ENCODE measurements at places on chromosomes 5 and 9. TPM values are rescaled to one million over a fixed set of nuclear protein-coding genes. Genes with fewer than 3 reads are reported as not detected.
A peak's percentile ranks its signal among the peaks of the same experiment; 100 is the strongest.

DNA sequence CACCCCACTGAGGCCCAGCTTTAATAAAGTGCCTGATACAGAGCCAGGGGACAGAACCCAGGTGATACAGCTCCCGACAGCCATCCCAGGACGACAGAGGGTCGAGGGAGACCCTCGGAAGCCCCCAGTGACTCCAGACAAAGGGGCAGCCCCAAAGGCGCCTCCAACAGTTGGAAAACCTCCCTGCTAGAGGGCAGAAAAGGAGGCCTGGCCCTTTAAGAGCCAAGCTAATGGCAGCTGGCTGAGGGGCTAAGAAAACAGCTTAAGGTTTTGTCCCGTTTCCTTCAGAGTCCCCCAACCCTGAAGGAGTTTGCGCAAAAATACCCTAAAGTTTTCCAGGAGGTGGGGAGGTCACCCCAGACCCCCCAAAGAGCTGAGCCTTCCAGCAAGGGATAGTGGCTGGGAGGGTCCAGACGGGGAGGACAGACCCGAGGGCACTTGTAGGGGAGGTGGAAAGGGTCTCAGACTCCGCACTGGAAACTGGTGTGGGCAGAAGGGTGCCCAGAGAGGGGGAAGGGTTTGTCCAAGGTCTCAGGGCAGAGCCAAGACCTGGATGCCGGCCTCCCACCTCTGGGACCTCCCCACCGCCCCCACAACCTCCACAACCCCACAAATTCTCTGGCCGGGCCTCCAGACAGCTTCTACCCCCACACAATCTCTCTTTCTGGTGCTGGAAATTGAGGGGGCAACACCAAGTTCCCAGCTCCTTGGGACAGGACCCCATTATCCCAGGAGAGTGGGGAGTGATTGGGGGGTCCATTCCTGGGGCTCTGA lies 8.2 kb upstream of the AK1 start:
- no peak for DNase-seq
- H3K4me1 ChIP-seq = peaks cover 32% of the 10 kb centered on the region
- no peak overlapping the region for H3K4me3 ChIP-seq
- H3K27me3 ChIP-seq = no peaks in the 10 kb centered on the region
- peaks cover 56% of the 10 kb centered on the region for H3K36me3 ChIP-seq

- H3K4me3 ChIP-seq = peak overlapping the region; percentile 20
- peaks cover 6% of the 10 kb centered on the region for H3K4me1 ChIP-seq
- H3K27me3 ChIP-seq = peaks cover 34% of the 10 kb centered on the region
Measured at GRCh38 chr5:11903614-11904264, 507 bp downstream of the CTNND2 start.

- H3K27ac ChIP-seq = no peak overlapping the region
- H3K36me3 ChIP-seq = peaks cover 32% of the 10 kb centered on the region
- no peaks in the 10 kb centered on the region for H3K27me3 ChIP-seq
Measured at GRCh38 chr5:171413153-171413910, 6.1 kb upstream of the FGF18 start.

DNA sequence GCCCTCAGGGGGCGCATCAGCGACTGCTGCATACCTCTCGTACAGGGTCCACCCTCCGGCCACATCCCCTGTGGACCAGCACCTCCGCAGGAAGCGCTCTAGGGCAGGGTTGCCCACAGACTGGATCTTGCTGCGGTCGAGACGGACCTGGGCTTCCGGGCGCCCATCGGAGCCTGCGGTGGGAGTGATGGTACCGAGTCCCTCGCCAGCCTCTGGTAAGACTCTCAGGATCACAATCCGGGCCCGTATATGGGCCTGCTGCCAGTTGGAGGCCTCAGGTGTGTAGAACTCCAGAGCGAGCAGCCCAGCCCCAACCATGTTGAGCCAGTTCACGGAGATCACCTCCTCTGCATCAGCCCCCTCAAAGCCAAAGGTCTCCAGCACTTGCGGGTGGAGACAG lies 323.0 kb downstream of the ANXA1 start:
- no peaks in the 10 kb centered on the region for H3K27me3 ChIP-seq
- H3K27ac ChIP-seq = no peak overlapping the region
- no peak for DNase-seq
- H3K4me1 ChIP-seq = no peaks in the 10 kb centered on the region

DNA sequence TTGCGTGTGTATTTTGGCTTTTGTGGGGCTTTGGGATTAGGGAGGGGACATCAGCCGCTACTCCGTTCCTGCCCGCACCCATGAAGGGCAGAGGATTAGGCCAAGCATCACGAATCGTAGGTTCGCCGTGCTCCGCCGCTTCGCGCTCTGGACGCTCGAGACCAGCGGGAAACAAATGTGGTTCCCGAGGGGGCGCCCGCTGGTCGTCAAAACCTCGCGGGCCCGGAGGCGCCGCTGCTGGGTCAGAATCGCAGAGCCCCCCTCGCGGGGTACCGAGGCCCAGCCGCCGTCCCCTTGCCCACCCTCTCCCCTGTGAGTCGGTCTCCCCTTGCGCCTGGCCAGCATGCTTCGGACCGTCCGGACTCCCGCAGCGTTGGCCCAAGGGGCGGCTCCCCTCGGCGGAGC lies 2.3 kb upstream of the PAX5 start:
- peaks cover 36% of the 10 kb centered on the region for H3K4me1 ChIP-seq
- no peak overlapping the region for H3K27ac ChIP-seq
- H3K27me3 ChIP-seq = peaks cover 94% of the 10 kb centered on the region

DNA sequence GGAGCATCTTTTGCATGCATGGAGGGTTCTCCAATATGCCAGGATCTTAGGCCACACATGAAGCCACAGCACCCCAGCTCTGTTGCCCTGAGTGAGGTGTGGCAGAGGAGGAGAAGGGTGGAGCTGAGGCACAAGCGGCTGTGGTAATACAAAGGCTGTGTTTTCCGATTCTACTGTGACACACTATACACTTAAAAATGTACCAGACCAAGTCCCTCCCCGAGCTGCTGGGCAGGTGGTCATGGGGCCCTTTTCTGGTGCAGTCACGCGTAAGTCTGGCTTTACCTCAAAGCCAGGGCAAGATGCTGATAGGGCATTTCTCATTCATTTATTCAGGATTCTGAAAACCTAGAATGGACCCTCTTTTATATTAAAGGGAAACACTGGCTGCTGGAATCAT lies 3.7 kb downstream of the ADGRV1 start:
- H3K4me3 ChIP-seq = no peak overlapping the region
- H3K27me3 ChIP-seq = peaks cover 18% of the 10 kb centered on the region
- no peaks in the 10 kb centered on the region for H3K36me3 ChIP-seq
- H3K27ac ChIP-seq = no peak overlapping the region

DNA sequence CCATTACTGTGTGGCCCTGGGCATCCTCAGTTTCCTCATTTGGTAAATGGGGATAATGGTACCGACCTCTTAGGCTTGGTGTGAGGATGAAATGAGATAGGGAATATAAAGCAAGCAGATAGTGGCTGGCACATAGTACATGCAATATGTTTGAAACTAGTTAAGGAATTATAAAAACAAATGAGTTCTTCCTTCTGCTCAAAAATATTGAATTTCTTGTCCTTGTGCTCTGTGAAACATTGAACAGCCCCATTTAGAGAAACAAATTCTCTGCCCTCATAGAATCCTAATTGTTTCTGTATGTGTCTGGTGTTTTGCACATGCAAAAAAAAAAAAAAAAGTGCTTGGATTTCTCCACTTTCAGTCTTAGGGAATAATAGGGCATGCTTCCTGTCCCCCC lies 39.7 kb downstream of the PTCD2 start:
- peaks cover 28% of the 10 kb centered on the region for H3K36me3 ChIP-seq
- no peak overlapping the region for H3K27ac ChIP-seq
- no peak for DNase-seq
- peaks cover 7% of the 10 kb centered on the region for H3K4me1 ChIP-seq
- no peak overlapping the region for H3K4me3 ChIP-seq

TMEM174 gene
- total RNA-seq = not detected

DNA sequence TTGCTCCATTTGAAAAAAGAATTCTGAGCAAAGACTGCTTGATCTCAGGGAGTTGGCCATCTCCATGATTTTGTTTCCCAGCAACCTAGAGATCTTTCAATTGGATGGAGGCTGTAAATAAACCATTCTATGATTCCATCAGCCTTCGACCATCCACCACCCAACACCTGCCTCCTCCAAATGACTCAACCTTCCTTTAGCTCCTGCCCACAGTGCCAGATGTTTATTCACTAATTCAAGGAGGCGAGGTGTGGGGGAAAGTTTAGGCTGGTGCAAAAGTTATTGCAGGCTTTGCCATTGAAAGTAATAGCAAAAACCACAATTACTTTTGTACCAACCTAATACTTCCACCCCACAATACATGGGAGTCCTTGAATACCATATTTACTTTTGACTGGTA lies 327.5 kb downstream of the CAAP1 start:
- no peak overlapping the region for H3K27ac ChIP-seq
- H3K4me3 ChIP-seq = no peak overlapping the region
- H3K36me3 ChIP-seq = no peaks in the 10 kb centered on the region
- no peaks in the 10 kb centered on the region for H3K4me1 ChIP-seq
- H3K27me3 ChIP-seq = no peaks in the 10 kb centered on the region

PHF24 gene
- total RNA-seq = 0.09 TPM

DNA sequence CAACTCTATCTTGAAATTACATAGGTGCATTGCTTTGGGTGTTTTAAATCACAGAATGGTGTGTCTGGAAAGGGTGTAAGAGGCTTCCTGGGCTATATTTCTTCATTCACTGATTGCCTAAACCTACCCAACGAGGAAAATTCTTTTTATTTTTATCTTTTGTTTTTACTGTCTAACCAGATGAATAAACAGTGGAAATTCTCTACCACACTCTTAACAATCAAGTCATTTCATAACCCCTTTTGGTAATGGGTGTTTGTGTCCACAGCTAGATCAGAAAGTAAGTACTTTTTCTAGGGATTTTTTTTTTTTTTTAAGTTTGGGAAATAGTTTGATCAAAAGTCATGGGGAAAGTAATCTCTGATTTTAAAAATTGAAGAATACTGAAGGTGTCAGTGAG lies 27.6 kb upstream of the C5orf47 start:
- H3K4me3 ChIP-seq = no peak overlapping the region
- no peak for DNase-seq
- no peak overlapping the region for H3K27ac ChIP-seq
- no peaks in the 10 kb centered on the region for H3K27me3 ChIP-seq
- H3K4me1 ChIP-seq = peaks cover 3% of the 10 kb centered on the region

- H3K27ac ChIP-seq = peak overlapping the region; percentile 9
- H3K27me3 ChIP-seq = no peaks in the 10 kb centered on the region
- H3K4me1 ChIP-seq = peaks cover 5% of the 10 kb centered on the region
Measured at GRCh38 chr5:59209758-59210359, 627.0 kb downstream of the RAB3C start.

DNA sequence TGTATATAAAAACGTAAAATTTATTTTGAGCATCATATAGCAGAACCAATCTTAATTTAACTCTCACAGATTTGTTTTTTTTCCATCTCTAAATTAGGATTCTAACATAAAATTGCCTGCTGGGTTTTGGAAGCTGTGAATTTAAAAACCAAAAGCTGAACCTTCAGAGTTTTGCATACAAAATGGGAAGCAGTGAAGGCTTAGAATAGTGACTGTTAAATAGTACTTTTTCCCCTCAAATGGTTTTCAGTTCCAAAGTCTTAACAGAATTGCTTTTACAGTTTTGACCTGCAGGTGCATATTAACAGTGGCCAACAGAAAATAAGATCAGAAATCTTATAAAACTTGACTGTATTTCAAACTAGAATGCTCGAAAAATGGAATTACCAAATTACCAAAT lies 55.1 kb upstream of the LVRN start:
- H3K4me1 ChIP-seq = no peaks in the 10 kb centered on the region
- H3K27me3 ChIP-seq = no peaks in the 10 kb centered on the region
- no peak overlapping the region for H3K4me3 ChIP-seq
- DNase-seq = no peak

BAAT gene
- total RNA-seq = 0.66 TPM

GRCh38 chr5:113321276-113321675 lies 113.5 kb downstream of the TSSK1B start:
- H3K4me3 ChIP-seq = no peak overlapping the region
- H3K4me1 ChIP-seq = no peaks in the 10 kb centered on the region
- no peaks in the 10 kb centered on the region for H3K27me3 ChIP-seq

DNA sequence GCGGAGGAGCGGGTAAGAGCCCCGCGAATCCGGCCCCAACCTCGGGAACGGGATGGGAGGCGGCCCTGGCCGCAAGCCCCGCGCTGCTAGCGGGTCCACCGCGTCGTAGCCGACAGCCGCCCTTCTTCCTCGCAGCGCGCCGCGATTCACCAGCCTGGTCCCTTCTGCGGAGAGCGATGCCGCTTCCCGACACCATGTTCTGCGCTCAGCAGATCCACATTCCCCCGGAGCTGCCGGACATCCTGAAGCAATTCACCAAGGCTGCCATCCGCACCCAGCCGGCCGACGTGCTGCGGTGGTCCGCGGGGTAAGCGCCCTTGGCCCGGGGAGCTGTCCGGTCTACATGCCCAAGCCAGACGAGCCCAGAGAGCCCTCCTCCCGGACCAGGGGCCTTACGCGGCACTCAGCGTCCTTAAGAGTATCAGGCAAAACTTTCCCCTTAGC lies 335 bp downstream of the ROPN1L start:
- peaks cover 2% of the 10 kb centered on the region for H3K36me3 ChIP-seq
- DNase-seq = no peak
- H3K27me3 ChIP-seq = peaks cover 5% of the 10 kb centered on the region
- peaks cover 18% of the 10 kb centered on the region for H3K4me1 ChIP-seq

DNA sequence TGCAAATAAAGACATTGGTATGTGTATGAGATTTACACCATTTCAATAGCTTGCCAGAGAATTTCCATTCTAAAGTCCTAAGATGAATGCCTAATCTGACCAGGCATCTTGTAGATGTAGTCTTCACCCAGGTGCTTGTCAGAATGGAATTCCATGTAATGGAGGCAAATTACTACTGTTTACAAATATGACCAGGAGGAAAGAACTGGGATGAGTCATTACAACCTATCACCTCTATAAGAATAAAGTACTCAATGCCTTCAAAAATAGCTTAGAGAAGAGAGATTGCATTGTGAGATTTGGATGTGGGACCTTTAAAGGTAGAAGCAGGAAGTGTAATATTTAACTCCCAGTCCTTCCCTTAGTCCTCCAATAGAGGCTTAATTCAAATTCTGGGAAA lies 507.0 kb upstream of the PTGER4 start:
- H3K4me1 ChIP-seq = no peaks in the 10 kb centered on the region
- H3K27ac ChIP-seq = no peak overlapping the region
- H3K27me3 ChIP-seq = no peaks in the 10 kb centered on the region
- H3K36me3 ChIP-seq = no peaks in the 10 kb centered on the region

DNA sequence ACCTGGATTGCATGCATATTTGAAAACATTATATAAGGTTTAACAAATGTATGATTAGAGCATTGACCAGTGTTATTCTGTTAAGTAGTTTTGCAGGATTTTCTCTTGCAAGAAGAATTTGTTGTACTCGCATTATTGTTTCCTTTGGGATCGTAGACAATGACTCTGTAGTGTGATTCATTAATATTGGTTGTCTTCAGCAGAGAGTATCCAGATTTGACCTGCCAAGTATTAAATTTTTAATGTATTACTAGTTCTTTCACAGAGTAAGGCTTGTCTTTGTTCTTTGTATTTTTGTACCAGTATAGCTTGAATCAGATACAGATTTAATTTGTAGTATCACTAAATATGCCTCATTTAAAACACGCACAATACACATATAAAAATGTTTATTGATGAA lies 155.0 kb downstream of the PBX3 start:
- no peak for DNase-seq
- H3K36me3 ChIP-seq = no peaks in the 10 kb centered on the region
- no peaks in the 10 kb centered on the region for H3K4me1 ChIP-seq
- no peaks in the 10 kb centered on the region for H3K27me3 ChIP-seq
- no peak overlapping the region for H3K4me3 ChIP-seq

NFIB gene
- 119 TPM for total RNA-seq

PTGES gene
- total RNA-seq = 7.9 TPM

LCP2 gene
- total RNA-seq = 4.4 TPM
